ENCODE measurements at places on chromosomes 5 and 9.

DNA sequence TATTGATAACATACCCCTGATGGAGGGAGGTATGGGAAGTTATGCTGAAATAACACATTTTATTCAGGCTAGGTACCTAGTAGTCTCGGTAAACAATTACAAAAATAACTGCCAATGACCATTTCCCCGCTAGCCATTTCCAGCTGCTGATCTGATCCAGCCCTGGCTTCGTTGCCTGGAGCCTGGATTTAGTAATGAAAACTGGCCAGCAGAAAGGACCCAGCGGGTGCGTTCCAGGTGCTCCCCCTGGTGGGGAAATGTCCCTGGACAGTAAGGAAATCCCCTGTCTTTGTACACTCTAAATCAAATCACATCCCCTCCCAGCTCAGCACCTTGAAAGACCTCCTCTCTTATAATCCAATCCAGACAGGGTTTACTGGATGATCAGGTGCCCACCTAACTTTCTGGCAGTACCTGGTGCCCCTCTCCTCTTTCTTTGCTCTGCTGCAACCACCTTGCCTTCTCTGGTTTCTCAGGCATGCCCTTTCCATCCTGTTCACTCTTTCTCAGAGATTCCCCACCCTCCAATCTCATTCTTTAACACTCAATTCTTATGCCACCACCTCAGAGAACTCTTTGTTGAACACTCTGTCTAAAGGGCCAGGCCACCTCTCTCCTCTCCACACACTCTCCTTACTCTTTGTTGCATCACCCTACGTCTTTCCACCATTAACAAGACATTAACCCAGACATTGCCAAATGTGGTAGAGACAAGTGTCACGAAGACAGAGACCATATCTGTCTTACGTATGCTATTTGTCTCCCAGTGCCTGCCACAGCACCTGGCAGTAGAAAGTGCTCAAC lies 50.1 kb upstream of the SMAD5 start:
- H3K27me3 ChIP-seq, result peaks cover 14% of the 10 kb centered on the region
- DNase-seq, result peak; percentile 88
- H3K4me1 ChIP-seq, result peaks cover 7% of the 10 kb centered on the region

DNA sequence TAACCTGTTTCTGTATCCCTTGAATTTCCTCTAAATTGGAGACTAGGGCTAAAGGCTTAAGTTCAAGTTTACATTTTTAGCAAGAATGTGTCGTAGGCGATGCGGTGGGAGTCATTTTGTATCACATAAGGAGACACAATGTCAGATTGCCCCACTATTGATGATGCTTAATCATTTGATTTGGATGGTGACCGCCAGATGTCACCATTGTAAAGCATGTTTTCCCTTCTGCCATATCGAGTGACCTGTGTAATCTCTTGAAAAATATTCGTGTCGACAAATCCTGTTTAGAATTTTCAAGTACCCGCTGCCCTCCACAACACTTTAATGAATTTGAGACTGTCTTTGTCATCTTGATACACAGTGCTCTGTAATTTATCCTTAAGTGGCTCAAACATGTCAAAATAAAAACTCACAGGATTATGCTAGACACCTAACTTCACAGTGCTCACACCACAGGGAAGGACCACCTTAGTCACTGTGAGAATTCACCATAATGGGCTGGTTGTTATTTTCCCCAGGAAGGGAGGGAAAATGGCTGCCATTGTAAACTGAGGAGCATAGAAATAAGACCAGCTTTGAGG lies 34.5 kb upstream of the SLC46A2 start:
- H3K4me3 ChIP-seq, result no peak overlapping the region
- H3K36me3 ChIP-seq, result no peaks in the 10 kb centered on the region
- DNase-seq, result no peak
- H3K27me3 ChIP-seq, result peaks cover 83% of the 10 kb centered on the region
- H3K4me1 ChIP-seq, result no peaks in the 10 kb centered on the region

DNA sequence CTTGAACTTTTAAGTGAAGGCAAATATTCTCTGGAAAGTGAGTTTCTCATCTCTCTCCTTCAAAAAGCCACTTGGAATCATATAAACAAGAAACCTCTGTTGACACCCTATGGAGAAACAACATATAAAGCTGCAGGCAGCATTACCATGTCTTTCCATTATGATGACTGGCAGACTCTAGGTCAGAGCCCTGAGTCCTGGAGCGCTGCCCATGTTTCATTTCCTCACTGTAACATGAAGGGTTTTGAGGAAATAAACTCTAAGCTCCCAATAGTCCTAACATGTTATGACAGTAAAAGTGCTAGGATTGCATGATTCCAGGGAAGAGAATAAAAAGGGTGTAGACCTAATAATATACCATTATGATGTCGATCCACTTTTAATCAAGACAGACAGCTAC lies 220.6 kb downstream of the CTNND2 start:
- no peak overlapping the region for H3K27ac ChIP-seq
- no peaks in the 10 kb centered on the region for H3K4me1 ChIP-seq
- H3K36me3 ChIP-seq, result no peaks in the 10 kb centered on the region
- no peaks in the 10 kb centered on the region for H3K27me3 ChIP-seq
- H3K4me3 ChIP-seq, result no peak overlapping the region

- peaks cover 6% of the 10 kb centered on the region for H3K27me3 ChIP-seq
- H3K4me1 ChIP-seq, result peaks cover 41% of the 10 kb centered on the region
- no peak overlapping the region for H3K27ac ChIP-seq
- no peak for DNase-seq
These were observed 38.8 kb upstream of the GLRX start for GRCh38 chr5:95861221-95861863.

DNA sequence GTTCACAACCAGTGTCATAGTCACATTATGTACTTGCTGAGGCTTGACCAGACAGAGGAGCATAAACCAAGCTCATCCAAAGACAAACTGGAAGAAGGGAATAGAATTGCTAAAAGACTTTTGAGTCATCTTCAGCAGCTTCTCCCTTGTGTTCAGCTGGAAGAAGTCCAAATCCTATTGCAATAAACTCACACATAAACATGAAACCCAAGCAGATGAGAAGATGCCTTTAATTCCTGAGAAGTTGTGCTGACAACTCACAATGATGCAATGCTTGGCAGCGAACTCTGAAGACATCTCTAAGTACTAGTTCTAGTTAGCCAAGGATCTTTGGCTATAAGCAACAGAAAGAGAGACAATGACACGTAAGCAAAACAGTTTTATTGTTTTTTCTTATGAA lies 642.1 kb downstream of the KCTD16 start:
- no peak overlapping the region for H3K27ac ChIP-seq
- no peaks in the 10 kb centered on the region for H3K4me1 ChIP-seq
- H3K27me3 ChIP-seq, result peaks cover 2% of the 10 kb centered on the region

GRCh38 chr9:133508046-133508445 lies 16.7 kb downstream of the MYMK start:
- no peak for DNase-seq
- H3K27ac ChIP-seq, result no peak overlapping the region
- H3K4me3 ChIP-seq, result no peak overlapping the region
- peaks cover 26% of the 10 kb centered on the region for H3K4me1 ChIP-seq
- no peaks in the 10 kb centered on the region for H3K36me3 ChIP-seq
- H3K27me3 ChIP-seq, result no peaks in the 10 kb centered on the region

DNA sequence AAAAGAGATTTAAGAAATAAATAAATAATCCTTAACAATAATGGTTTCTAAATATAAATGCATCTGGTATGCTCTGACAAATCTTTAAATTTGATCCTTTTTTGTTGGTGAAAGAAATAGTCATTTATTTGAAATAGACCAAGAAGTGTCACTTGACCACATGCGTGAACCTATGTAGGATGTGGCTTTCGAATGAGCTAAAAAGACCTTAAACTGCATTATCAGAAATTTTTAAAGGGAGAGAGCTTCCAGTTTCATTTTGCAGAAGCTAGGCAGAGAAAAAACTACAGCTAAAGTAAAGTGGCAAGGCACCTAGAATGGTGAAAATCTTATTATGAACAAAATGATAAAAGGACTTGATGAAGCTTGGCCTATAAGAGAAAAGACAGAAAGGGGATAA lies 309.2 kb upstream of the EFNA5 start:
- H3K36me3 ChIP-seq, result no peaks in the 10 kb centered on the region
- no peak overlapping the region for H3K27ac ChIP-seq
- peaks cover 28% of the 10 kb centered on the region for H3K4me1 ChIP-seq
- H3K4me3 ChIP-seq, result no peak overlapping the region
- H3K27me3 ChIP-seq, result no peaks in the 10 kb centered on the region
- no peak for DNase-seq

DNA sequence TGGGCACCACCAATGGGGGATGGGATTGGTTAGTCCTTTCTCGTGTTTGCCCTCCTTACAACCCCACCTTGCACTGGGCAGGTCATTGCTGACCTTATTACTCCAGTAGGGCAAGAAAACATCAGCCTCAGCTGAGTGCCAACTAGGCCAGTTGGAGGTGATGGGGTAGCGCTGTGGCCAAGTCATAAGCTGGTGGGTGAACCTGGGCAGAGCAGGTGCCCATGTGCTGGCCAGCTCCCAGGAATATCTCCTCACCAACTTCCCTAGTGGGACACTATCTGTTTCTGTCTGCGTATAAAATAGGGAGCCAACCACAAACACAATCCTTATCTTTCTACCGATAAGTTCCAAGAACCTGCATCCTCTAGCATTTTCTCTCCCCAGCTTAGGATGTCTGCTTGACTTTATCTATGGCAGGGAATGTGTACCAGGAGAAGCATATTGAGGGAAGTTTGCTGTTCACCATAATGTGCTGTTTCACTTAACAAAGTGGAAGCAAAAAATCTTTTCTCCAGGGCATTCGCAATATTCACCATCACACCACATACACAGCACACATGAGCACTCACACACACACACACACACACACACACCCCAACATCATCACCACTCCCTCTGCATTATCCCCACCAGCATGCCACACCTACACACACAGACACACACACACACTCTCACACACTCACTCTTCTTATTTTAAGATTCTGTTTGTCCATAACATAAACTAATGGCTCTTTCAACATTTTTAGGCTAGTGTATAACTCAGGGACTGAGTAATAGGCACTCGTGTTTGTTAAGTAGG lies 390.0 kb downstream of the ENC1 start:
- no peaks in the 10 kb centered on the region for H3K36me3 ChIP-seq
- H3K4me3 ChIP-seq, result no peak overlapping the region
- no peak for DNase-seq
- peaks cover 40% of the 10 kb centered on the region for H3K4me1 ChIP-seq
- no peaks in the 10 kb centered on the region for H3K27me3 ChIP-seq

DNA sequence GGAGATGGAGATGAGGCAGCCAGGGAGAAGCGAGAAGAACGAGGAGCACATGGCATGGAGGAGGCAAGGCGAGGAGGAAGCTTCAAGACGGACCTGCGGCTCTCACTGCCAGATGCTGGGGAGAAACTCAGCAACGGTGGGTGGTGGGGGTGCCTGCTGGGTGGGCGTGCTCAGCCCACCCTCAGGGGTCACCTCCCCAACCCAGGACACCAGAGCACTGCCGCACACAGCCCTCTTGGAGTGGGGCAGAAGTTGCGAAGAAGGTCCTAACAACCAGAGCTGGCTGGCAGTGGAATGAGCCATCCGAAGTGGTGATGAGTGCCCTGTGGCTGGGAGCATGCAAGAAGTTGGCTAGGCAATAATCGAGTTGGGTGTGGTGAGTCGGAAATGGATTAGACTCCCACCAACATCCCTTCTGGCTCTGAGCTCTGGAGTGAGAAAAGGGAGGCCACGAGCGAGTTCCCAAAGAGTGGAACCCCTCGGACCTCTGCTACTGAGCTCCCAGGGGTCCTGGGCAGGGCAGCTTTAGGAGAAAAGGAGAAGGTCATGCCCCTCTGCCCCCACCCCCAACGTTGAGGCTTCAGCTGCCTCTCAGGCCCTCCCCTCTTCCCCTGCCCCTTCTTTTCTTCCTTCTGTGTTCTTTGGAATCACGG lies 212.7 kb upstream of the MVB12B start:
- H3K36me3 ChIP-seq, result no peaks in the 10 kb centered on the region
- H3K4me1 ChIP-seq, result no peaks in the 10 kb centered on the region
